M059J (cell line): ENCODE measurements at places on chromosomes 5 and 9.

DNA sequence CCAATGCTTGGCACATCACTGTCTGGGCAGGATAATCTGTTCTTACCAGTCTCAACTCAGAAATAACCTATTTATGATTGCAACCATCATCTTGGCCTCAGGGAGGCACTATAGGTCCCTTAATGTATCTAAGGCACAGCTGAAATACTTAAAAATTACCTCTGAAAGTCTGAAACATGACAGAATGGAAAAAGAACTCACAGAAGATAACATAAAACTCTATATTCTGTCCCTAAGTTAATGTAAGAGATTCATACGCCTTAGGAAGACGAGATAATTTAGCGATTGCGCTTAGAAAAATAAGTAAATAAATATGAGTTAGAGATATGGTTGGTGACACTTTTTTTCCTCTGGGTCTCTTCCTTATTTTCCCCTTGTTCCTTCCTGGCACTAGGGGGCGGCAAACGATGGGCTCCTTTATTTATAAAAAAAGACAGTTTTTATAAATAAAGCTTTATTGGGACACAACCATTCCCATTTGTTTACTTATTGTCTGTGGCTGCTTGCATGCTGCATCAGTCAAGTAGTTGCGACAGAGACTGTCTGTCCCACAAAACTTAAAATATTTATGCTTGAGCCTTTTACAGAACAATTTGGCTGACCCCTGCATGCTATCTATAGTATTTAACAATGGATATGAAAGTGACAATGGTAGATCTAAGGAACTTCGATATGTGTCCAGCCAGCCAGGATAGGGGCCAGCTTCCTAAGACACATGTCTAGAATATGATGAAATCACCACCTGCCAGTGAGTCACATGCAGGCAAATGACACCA is 79.6 kb downstream of the PDE4D start:
- DNase-seq = peak; percentile 85

GRCh38 chr9:2138646-2139045 is 123.5 kb downstream of the SMARCA2 start:
- DNase-seq = no peak

- no peak for DNase-seq
Observed at GRCh38 chr9:134959126-134959970, 41.6 kb upstream of the FCN1 start.

GRCh38 chr5:154519359-154519758 is 41.3 kb upstream of the HAND1 start:
- peak; percentile 77 for DNase-seq

DNA sequence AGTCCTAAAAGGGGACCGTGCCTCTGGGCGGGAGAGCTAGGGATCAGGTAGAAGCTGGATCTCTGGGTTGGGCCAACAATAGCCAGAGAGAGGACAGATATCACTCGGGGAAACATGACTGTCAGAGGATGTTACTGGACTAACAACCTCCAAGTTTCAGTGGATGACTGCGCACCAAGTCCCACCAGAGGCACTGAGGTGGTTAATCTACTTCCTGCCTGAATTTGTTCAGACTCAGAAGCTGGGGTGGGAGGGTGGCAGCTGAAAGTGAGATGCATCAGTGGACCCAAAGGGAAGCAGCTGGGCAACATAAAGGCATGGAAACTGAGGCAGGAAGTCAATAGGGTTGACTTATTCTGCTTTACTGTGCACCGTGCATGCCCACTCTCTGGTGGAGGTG is 130.1 kb upstream of the SLC44A1 start:
- no peak for DNase-seq

DNA sequence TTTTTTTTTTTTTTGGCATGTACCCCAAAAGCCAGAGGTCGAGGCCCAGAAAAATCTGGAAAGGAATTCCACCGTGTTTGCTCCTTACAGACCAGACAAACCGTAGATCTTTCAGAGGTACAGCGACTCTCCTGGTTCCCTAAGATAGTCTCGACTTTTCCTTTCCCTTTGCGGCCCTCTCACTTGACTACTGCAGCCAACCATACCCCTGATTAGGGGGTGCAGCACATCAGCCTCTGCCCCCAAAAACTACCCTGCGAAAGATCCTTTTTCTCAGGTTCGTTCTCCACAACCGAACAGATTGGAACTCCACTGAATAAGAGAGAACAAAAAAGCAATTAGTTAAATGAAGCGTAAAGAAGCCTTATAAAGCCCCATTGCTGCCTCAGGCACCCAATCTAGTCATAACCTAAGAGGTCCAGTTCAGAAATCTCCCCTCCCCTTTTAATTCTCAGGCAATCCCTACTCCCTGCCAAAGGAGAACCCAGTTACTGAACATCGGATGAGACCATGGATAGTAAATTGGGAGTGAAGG is 379 bp upstream of the TICAM2 start:
- peak; percentile 92 for DNase-seq

- DNase-seq = peak; percentile 40
Observed at GRCh38 chr9:125747765-125748445, 732 bp downstream of the PBX3 start.

GRCh38 chr5:9314558-9314957 is 231.3 kb downstream of the SEMA5A start:
- no peak for DNase-seq

GRCh38 chr9:91937056-91937455 is 13.0 kb downstream of the ROR2 start:
- DNase-seq = no peak

DNA sequence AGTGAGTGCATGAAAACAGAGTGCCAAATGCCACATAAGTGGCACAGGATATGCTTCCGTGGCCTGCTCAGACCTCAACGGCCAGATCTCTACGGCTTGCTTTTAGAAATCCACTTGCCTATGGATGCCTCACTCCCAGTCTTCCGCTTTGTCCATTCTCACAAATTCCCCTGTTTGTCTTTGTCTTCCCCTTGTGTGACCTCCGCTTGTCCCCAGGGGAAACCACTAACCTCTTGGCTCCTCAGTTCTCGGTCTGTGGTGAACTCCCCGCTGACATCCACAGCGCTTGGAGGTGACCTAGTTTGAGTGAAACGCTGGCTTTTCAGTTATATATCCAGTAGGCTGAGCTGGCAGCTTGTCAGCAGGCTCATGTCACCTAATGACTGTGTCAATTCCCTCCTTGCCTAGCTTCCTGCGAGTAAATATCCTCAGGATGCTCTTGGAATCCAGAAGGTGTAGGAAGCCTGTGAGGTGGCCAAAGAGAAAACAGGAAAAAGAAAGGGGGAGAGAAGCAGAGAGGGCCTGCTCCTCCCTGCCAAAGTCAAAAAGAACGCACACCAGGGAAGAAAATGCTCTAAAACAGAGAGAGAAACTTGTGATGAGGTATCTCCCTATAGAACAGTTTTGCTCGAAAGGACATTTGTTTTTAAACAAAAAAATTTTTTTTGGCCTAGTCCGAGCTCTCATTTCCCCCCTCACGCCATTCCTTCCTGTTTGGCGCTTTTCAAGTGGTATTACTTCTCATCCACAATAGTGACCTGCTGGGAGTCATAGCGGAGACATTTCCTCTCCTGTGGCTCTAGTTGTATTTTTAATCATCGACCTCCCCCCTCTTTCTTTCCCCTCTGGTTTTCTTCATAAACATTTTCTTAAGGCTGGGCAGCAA is 101.6 kb upstream of the SPRY4 start:
- peak; percentile 88 for DNase-seq

DNA sequence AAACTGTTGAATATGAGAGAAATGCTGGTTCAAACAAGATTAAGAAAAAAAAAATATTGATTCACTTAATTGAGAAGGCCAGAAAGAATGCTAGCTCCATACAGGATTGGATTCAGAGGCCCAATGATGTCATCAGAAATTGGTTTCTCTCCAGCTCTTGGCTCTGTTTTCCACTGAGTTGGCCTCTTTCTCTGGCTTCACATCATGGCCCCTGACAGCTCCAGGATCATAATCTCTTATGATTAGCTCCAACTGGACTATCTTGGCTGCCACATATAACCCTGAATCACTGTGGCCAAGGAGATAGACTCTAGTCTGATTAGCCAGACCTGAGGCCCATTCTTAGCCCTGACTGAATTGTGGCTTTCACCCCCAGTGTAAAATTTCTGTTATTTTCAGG is 244.7 kb upstream of the GRAMD2B start:
- DNase-seq = peak; percentile 5

- DNase-seq = no peak
Observed at GRCh38 chr5:6733411-6734242, 20.4 kb downstream of the TENT4A start.

- peak; percentile 38 for DNase-seq
Observed at GRCh38 chr9:72635197-72635596, 113.8 kb downstream of the TMC1 start.

DNA sequence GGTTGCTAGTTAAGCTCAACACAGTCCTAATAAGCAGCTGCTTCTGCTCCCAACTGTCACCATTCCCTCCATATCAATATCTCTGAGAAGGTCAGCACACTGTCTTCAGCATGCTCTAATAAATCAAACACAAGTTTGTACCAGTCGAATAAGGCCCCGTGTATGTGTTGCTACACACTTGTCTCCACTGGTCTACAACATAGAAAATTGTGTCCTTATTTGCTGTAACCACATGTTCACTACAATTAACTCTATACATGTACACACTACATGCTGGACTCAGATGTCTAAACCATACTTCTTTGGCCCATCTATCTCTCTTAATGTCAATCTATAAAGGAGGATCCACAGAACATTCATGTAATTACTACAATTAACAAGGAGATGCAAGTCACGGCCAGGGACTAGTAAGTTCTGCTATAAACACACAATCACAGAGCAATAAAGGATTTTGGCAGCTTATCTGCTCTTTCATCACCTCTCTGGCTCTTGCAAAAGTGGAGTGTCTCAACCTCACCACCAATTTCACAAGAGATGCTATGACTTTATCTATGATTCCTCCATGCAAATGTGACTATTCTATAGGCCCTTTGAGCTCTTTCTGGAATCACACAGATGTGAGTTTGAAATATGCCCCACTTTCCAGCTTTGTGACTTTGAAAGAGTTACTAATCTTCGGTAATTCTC is 143.9 kb downstream of the SEMA5A start:
- peak; percentile 14 for DNase-seq

- DNase-seq = no peak
Observed at GRCh38 chr9:31390403-31391025, 993.9 kb upstream of the ACO1 start.

GRCh38 chr5:63089147-63089546 is 510.5 kb downstream of the LRRC70 start:
- DNase-seq = no peak

DNA sequence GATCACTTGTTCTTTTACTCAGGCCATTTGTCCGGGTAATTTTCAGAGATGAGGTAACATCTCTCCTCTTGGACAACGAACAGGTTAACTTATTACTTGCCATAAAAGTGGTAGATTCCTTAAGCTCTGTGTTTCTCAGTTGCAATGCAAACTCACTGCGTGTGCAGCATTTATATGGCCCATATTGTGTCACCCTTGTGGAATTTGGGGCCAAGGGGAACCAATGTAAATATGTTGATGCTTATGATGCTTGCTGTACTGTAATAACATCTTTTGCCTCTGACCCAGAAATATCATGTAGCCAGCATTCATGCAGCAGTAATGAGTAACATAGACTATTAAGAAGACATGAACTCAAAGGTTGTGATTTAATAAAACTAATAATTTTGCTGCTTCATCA is 175.8 kb downstream of the ADAMTS6 start:
- no peak for DNase-seq

GRCh38 chr5:149445739-149446369 is 66.8 kb upstream of the IL17B start:
- peak; percentile 99 for DNase-seq

- no peak for DNase-seq
Observed at GRCh38 chr5:31078956-31079355, 114.5 kb upstream of the CDH6 start.

- DNase-seq = peak; percentile 32
Observed at GRCh38 chr5:179313849-179314521, 31.3 kb downstream of the ADAMTS2 start.

- DNase-seq = no peak
Observed at GRCh38 chr5:157219491-157220271, 39.0 kb downstream of the ITK start.

- no peak for DNase-seq
Observed at GRCh38 chr9:132351404-132352045, 3.3 kb downstream of the SETX start.

GRCh38 chr9:134966697-134967546 is 49.2 kb upstream of the FCN1 start:
- no peak for DNase-seq
